ENCODE measurements at places on chromosomes 12 and 14.

- DNase-seq: no peak
Measured at GRCh38 chr14:61218767-61219166, 62.4 kb downstream of the TMEM30B start.

- no peak for DNase-seq
Measured at GRCh38 chr12:131800594-131801135, 27.5 kb upstream of the MMP17 start.

DNA sequence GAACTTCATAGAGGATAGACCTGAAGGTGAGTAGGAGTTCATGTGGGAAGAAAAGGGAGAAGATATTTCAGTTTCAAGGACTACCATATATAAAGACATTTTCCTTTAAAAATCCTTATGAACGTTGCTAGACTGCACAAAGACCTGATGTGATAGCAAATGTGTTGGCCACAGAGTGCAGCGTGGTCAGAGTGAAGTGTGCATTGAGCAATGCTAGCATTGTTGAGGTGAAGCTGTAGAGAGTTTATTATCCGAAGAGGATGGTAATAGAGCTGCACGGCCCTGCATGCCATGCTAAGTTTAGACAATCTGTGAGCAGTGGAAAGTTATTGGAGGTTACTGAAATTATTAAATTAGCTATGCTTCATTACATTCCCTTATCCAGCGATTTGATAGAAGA, 413.0 kb downstream of the CCDC91 start:
- DNase-seq: no peak

- no peak for DNase-seq
Measured at GRCh38 chr12:104467346-104467837, 10.6 kb downstream of the CHST11 start.

GRCh38 chr12:45407981-45408728, 192.3 kb downstream of the ANO6 start:
- DNase-seq: no peak

DNA sequence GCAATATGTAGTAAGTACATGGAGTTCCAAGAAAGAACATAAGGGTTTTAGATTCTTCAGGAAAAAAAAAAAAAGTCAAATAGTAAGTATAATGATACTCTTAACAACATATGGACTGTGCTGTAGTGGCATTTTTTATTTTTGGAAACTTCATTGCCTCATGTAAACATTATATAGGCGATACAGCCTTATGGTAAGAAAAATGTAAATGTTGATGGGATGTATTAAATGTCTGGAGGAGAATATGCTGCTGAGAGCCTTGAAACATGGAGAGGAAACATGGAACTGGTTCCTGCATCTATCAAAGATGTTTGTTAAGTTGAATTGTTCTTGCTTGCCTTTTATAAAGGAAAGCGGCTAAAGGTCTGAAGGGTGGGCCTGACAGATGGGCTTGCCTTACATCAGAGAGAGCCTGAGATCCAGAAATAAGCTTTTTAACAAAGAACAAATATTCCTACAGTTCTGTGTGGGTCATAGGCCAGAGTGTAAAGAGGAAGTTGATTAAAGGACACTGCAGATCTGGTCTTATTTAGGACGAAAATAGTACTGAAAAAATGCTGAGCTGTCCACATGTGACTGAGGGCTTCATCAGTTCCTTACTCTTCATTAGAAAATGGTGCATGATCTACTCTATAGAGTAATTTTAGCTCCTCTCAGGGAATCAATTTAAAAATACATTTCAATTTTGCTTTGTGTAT, 448.1 kb upstream of the DCN start:
- DNase-seq: no peak

- no peak for DNase-seq
Measured at GRCh38 chr12:77777274-77777673, 53.4 kb upstream of the NAV3 start.

- no peak for DNase-seq
Measured at GRCh38 chr12:26032290-26032689, 73.8 kb downstream of the RASSF8 start.

DNA sequence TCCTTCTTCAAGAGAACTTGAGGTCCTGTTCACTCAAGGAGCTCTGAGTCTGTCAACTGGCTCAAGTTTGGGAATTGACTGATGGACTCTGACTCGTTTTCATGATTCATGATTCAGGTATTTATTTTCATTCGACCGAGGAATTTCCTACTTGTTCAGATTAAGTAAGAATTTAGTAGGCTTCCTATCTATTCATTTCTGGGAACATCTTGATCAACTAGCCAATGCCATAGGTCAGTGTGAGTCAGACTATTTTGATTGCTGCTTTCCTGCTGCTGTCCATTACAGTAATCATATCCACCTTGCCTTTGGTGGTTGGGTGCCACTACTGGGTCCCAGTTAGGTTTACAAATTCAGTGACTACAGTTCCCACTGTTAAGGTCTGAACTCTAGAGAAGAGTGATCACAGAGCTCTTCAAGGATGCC, 6.1 kb downstream of the FAM186A start:
- peak; percentile 64 for DNase-seq

GRCh38 chr14:50854521-50854920, 17.3 kb upstream of the ABHD12B start:
- no peak for DNase-seq

GRCh38 chr14:29712601-29713000, 215.0 kb downstream of the PRKD1 start:
- DNase-seq: no peak

- no peak for DNase-seq
Measured at GRCh38 chr14:63709589-63709988, 18.3 kb downstream of the SGPP1 start.

DNA sequence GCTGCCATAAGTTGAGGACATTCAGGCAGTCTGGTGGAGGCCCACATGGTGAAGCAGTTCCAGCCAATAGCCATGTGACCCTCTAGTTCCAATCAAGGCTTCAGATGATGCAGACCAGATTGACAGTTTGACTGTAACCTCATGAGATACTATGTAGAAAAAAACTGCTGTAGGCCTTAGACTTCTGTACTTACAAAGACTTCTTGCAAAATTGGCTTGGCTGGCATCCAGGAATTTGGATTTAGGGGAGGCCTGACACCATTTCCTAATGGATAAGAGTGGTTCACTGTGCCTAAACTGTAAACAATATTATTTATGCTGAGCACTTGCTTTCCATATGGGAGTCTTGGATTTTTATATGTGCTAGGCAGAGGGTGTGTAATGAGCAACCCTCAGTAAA, 76.4 kb downstream of the RGS6 start:
- DNase-seq: no peak

GRCh38 chr12:69919495-69919894, 94.5 kb downstream of the MYRFL start:
- no peak for DNase-seq

DNA sequence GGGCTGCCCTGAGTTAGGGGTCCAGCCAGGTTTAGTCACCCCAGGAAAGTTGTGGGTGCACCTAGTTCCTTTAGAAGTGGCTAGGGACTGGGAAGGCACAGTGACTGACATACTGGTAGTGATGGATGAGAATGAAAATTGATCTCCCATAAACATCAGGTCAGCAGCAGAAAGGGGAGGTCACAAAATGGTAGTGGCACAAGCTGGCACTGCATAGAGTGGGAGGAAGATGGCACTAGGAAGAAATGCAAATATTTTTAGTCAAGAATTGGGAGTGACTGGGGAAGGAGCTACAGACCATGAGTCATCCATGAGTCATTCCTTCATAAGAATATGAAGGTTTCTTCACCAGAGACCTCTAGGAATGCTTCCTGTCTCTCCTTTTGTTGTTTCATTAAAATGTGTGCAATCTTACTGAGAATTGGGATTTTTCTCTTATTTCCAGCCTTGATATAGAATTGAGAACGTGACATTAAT, 198.3 kb upstream of the AMIGO2 start:
- DNase-seq: peak; percentile 70

Data from glomerular endothelial cell (primary cell).